ENCODE measurements at places on chromosomes 11 and 22.

DNA sequence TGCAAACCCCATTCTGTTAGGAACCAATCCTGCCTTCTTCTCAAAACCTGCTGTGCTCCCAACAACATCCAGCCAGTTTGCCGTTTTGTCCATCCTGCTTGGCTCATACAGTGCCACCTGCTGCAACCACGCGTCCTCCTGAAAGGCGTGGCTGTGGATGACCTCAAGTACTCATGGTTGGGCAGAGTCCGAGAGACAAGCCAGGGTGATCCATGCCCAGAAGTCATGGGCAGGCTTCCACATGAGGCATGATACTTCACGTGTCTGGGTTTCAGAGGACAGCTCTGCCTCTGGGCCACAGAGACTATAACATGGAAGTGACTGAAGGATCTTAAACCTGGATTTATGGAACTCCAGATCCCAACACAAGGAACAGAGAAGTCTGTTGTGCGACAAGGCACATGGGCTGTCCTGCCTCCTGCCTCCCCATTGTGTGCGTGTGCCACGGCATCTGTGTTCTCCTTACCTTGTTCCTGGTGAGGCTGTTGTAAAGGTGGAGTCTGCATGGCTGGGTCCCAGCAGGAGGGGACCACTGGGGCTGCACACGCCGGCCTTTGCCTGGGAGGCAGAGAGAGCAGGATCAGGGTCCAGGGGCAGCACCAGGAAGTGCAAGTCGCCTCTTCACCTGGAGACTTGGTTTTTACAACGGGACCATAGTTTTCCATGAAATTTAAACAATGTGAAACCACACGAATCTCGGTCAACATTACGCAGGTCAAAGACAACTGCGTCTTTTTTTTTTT, 15.4 kb downstream of the CARS1 start:
- no peak for DNase-seq

GRCh38 chr11:31714840-31715239, 96.3 kb downstream of the PAX6 start:
- DNase-seq = no peak

- DNase-seq = no peak
These were observed 30.9 kb downstream of the IGLL1 start for GRCh38 chr22:23549198-23549595.

- no peak for DNase-seq
These were observed 30.4 kb downstream of the TBC1D22A start for GRCh38 chr22:46792841-46793261.

DNA sequence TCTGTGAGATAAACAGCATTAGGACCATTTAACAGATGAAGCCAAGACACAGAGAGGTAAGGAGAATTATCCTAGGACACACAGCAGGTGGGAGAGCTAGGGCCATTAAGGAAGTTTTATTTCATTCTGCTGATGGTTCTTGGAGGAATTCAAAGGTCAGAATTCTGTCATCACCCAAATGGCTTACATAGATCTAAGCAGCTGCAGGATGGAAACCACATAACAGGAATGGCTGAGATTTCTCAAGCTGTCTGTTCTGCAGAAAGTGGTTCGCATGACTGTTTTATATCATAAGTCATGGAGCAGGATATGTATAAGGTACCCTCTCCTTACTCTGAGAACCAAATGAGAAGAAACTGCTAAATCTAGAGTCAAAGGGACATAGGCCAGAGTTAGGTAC, 163.2 kb upstream of the NARS2 start:
- peak; percentile 3 for DNase-seq

- no peak for DNase-seq
These were observed 15.3 kb upstream of the RASL10A start for GRCh38 chr22:29330753-29331152.

DNA sequence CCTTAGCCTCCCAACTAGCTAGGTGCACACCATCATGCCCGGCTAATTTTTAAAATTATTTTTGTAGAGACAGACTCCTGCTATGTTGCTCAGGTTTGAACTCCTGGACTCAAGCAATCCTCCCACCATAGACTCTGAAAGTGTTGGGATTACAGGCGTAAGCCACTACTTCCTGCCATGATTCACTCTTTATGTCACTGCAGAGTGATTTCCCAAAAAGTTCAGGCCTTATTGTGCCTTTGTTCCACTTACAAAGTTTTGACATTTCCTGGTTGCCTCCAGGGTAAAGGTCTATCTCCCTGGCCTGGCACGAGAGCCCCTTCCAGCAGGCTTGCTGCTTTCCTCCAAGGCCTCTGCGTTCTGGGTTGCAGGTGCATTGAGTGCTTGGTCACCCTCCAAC, 44.6 kb upstream of the RIC3 start:
- DNase-seq = no peak

- no peak for DNase-seq
These were observed 30.1 kb upstream of the FADD start for GRCh38 chr11:70173018-70173417.

- DNase-seq = no peak
These were observed 29.1 kb upstream of the PAK1 start for GRCh38 chr11:77503006-77503405.

DNA sequence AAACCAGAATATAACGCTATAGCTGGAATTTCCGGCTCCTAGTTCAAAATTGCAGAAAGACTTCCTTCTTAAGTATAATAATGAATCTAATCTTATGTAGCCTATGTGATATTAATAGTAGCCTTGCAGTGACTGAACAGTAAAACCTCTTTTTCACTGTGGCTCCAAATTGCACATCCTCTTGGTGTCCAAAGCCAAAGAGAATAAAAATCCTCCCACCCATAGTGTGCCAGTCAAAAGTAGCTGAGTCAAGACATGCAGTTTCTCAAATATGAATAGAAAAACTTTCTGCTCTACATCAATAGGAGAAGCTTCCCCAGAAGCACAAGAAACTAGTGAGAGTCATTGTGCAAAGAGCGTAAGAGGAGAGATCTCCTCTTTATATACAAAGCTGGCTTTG, 76.0 kb upstream of the PICALM start:
- DNase-seq = no peak

GRCh38 chr22:22400099-22400498, 108.4 kb downstream of the ZNF280B start:
- no peak for DNase-seq

GRCh38 chr11:60251485-60252212, 8.7 kb upstream of the MS4A4E start:
- DNase-seq = peak; percentile 2

GRCh38 chr11:57152134-57152533, 29.6 kb upstream of the LRRC55 start:
- DNase-seq = no peak

DNA sequence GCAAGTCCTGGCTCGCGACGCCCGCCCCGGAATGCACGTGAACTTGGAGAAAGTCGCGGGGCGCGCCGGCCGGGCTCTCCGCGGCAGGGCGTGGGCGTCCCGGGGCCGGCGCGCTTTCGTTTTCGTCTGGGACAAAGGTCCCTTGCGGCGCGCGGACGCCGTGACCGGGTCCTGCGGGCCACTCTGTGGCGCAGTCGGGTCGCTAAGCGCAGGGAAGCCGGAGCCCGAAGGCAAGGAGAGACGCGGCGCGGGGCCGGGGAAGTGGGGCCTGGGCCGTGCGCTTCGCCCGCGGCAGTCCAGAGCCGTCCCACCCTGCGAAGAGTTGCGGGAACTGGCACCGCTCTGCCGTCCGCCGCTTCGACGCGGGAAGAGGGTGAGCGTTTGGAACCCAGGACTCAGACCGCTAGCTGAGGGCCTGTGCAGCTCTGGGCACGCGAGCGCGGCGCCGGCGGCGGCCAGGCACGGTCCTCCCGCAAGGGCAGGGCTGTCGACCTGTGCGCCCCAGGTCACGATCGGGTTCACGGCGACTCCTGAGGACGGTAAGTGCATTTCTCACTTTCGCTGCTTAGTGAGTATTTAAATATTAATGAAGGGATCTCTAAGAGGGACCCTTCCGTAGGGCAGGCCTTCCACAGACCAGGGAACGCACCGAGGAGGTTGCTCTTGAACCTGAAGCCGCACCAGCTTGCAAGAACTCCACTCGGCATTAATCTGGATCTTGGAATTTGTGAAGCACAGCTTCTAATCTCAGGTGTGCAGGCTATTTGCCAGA, 78.0 kb upstream of the PPARA start:
- DNase-seq = no peak

DNA sequence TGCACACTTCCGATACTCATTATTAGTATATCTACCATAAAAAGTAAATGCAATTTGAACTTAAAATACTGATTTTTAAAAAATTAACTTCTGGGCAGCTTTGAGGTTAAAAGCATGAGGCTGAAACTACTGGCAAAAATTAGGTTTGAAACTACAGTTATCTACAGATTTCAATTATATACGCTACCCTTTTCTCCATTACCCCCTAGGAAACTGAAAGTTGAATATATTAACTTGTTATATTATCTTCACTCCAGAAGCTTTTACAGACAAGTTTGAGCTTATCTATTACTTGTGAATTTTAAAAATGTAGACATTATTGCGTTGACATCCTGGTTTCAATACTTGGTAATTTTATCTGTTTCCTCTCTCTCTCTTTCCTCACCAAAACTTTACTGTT, 96.7 kb upstream of the DDI1 start:
- DNase-seq = no peak

- no peak for DNase-seq
These were observed 14.2 kb upstream of the TECTA start for GRCh38 chr11:121086866-121087265.

GRCh38 chr22:30127749-30128166, 47.5 kb downstream of the HORMAD2 start:
- DNase-seq = peak; percentile 40

- no peak for DNase-seq
These were observed 38.3 kb upstream of the TH start for GRCh38 chr11:2209900-2210321.

DNA sequence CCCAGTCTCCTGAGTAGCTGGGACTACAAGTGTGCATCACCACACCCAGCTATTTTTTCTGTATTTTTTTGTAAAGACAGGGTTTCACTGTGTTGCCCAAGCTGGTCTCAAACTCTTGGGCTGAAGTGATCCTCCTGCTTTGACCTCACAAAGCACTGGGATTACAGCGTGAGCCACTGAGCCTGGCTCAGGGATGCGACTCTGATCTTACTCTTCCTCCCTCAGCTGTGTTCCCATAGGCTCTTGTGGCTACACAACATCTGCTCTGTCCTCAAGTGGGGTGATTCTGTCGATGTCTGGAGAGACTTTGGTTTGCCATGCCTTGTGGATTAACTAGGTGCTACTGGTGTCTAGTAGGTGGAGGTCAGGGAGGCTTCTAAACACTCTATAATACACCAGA, 127.0 kb upstream of the SERPIND1 start:
- DNase-seq = no peak

GRCh38 chr11:28760676-28761390, 652.6 kb downstream of the METTL15 start:
- peak; percentile 76 for DNase-seq

All from non-pigmented ciliary epithelial cell (primary cell).